ENCODE measurements at places on chromosomes 1 and 21.

GRCh38 chr1:70314706-70315304 is 39.7 kb downstream of the ANKRD13C start:
- DNase-seq, result no peak

- DNase-seq, result no peak
These were observed 38.0 kb upstream of the MAGOH start for GRCh38 chr1:53276153-53276901.

DNA sequence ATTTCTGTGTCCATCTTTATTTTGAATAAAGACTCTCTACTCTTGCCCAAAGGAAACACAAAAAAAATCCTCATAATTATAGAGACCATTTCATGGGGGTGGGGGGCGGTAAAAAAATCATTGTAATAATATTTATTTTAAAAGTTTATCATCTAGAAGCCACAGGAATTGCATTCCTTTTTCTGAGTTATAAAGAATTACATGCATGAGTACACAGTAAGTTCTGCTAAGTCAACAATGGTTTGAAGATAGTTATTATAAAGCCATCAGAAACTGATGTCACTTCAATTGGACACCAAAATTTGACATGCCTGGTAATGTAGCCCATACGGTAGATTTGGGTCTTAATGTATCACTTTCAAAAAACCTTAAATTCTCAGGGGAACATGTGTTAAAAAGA is 478.1 kb upstream of the NR5A2 start:
- DNase-seq, result no peak

DNA sequence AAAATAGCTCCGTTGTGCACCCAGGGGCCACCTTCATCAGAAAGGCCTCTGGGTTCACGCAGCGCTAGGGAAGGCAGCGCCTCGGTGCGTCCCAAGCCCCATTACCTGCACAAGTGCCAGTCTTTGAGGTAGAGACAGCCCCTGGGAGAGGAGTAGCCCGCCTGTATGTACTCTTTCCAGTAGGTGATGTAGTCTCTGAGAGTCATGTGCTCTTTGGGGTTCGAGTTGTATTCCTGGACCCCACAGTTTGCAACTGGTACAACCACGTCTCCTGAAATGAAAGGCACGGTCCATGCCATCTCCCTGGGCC is 601 bp downstream of the JMJD4 start:
- no peak for DNase-seq

DNA sequence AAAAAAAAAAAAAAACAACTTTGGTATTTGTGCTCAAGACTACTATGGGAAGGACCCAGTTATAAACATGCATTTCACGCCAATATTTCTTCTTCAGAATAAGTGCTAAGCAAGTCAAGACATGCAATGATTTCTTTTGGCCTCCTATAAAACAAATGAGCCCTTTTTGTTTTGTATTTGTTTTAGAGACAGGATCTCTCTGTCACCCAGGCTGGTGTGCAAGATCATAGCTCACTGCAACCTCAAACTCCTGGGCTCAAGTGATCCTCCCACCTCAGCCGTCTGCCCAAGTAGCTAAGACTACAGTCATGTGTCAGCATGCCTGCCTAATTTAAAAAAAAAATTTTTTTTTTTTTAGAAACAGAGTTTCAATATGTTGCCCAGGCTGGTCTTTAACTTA is 348.7 kb downstream of the PCP4 start:
- no peak for DNase-seq

- DNase-seq, result no peak
These were observed 29.6 kb downstream of the CLIC6 start for GRCh38 chr21:34698270-34699015.

- DNase-seq, result no peak
These were observed 201.5 kb downstream of the S1PR1 start for GRCh38 chr1:101438359-101438758.

- DNase-seq, result no peak
These were observed 719 bp downstream of the SOD1 start for GRCh38 chr21:31660259-31660565.

DNA sequence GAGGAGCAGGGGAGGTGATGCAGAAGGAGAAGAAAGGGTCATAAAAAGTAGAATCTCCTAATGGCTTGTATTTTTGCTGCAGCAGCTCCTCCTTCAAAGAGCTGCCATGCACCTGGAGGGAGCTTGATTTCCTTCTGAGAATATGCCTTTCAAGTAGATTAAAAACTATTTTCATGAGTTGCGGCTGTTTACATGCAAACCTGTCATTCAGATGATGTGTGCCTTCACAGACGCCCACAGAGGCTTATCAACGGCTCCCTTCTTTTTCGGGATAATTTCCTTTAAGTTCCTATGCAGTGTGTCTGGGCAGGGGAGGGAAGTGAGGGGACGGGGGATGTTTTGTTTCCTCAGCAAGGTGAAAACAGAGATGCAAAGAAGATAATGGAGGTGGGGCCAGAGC is 38.8 kb downstream of the TNR start:
- no peak for DNase-seq

DNA sequence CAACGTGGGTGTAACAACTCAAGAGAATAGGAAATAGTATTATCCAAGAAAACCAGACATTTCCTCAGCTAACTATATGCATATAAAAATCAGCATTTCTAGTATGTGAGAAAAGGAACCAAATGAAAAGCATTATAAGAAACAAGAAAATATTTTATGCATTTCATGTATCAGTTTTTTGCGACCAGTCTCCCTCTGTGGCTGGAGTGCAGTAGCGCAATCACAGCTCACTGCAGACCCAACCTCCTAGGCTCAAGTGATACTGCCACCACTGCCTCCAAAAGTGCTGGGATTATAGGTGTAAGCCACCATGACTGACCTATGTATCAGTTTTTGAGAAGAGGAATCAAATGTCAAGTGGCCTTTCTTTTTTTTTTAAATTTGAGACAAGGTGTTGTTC is 31.0 kb downstream of the SLC16A1 start:
- DNase-seq, result no peak

DNA sequence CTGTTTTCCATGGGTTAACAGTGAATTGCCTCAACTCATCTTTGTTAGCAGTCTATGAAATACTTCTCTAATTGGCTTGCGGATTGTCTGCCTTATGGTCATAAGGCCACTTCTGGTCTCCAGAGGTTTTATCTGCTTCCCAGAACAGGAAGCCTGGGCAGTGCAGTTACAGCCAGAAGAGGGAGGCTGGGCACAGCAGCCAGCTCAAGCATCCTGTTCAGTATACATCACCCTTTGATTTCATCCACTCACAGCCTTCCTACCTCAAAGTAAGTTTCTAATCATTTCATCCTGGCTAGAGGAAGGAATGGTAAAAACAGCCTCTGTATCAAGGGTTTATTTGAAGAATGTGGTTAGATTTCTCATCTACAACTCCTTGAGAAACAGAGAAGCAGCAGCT is 311.5 kb upstream of the DEPDC1 start:
- DNase-seq, result no peak

- DNase-seq, result no peak
These were observed 297.2 kb downstream of the OMA1 start for GRCh38 chr1:58249388-58249736.

- no peak for DNase-seq
These were observed 85.9 kb upstream of the IVNS1ABP start for GRCh38 chr1:185402930-185403329.

DNA sequence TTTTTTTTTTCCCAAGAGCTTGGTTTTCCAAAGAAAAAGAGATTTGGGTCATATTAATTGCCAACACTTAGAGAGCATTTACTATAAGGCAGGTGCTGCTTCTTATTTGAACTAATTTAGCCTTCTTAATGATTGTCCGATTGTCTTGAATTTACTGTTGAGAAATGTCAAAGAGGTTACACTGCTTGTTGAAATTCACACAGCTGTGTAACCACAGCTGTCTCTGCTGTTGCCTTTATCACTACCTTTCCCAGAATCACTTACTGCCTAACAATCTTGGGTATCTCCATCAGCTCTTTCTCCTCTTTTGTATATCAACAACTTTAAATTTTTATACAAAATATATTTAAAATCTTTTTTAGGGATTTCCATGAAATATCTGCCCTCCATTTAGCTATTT is 115.6 kb downstream of the UCHL5 start:
- no peak for DNase-seq

- DNase-seq, result no peak
These were observed 4.3 kb upstream of the BCAR3 start for GRCh38 chr1:93685918-93686317.

DNA sequence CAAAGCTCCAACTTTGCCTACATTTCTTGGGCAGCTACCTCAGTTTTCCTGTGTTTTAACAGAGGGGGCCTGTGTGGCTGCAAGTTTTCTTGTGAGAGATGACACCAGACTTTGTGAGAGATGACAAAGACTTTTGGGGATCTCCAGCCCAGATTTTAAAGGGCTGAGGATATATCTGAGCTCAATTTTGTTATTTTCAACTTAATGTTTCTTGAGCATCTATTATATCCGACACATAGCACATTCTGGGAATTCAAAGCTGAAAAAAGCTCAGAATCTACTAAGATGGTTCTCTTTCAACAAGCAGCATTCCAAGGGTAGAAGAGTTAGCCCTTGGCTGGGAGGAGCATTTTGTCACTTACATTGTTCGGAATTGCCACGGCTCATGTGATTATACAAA is 53.4 kb upstream of the PTGFRN start:
- no peak for DNase-seq

GRCh38 chr1:23995431-23995837 is 15.3 kb upstream of the SRSF10 start:
- no peak for DNase-seq

DNA sequence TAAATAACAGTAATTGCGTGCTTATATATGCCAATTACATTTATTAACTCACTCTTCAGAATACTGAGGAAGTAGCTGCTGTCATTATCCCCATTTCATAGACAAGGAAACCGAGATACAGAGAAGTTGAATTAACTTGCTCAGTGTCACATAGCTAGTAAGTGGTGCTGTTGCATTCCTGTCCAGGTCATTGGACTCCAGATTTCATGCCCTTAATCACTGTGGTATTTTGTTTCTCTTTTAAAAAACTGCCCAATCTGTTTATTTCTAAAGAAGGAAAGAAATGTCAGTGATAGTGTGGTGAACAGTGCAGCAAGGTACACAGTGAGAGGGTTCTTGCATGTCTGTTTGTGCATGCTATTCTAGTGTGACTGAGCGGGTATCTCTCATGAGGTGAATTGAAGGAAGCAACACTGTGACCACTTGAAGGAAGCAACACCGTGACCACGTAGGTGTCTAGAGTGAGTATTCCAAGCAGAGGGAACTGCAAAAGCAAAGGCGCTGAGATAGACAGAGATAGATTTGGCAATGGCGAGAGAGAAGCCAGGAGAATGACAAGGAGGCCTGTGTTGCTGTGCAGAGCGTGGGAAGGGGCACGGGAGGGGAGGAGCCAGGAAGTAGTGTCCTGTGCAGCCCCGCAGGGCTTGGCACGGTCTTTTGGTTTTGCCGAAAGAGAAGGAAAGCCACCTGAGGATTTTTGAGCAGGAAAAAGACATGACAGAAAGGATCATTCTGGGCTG is 95.9 kb downstream of the CAMTA1 start:
- DNase-seq, result no peak

DNA sequence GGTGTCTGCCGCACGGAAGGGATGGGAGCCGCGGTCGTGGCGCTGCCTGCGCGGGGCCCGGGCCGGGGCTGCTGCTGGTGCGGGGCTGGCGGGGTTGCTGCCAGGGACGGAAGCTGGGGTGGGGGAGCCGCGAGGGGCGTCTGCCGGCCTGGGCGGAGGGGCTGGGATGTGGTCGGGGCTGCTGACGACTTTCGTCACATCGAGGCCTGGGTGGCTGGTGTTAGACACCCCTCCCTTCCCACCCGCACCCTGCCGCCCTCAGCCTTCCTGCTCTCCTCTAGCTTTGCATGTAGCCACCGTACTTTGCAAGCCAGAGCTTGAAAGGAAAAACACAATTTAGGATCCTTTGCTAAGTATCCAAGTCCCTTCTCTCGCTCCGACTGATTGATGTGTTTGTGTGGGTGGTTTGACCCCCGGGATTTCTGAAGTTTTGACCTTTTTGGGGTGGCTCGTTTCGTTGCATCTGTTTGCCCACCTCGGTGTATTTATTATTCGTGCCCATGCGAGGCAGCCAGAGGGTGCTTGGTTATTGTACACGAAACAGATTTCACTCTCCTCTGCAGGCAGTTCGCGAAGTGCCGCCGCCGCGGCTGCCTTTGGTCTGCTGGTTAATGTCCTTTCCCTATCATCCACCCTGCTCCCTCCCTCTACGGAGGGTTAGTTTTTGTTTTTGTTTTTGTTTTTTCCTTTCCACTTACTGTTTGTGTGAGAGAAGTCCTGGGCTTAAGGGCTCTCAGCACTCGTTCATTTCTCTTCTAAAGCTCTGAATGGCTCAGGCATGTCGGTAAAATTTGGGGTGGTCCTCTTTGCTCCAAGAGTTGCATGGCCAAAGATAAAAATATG is 868 bp downstream of the C1orf21 start:
- no peak for DNase-seq

DNA sequence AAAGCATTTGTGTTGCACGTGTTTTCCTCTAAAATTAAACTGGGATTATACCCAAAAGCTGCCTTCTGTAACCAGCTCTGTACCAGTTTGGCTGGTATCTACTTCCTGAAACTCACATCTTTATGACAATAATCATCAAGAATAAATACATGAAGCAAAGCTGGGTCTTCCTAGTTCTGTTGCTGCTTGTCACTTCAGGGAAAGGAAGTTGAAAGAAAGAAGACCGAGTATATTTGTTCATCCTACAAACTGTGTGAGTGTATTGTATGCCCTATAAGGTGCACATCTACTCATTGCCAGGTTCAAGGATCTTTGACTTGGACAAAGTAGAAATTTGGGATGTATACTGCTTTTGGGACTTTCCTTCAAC is 29.1 kb upstream of the IFNGR2 start:
- no peak for DNase-seq

DNA sequence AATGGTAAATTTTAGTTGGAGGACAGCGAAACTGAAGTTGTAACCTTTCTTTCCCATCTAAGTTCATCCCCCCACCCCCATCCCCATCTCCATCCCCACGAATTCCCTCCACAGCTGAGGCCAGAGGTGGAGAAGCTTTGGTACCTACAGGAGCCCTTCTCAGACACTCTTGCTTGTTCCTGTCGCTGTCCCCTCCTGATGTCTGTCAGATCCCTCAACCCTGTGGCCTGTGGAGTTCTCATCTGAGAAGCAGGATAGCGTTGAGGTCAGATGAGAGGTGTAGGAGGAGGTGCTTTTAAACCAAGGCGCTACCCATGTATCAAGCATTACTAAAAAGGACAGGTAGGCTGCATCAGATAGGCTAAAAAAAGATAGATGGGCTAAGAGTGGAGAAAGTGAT is 769 bp downstream of the NTPCR start:
- DNase-seq, result no peak

DNA sequence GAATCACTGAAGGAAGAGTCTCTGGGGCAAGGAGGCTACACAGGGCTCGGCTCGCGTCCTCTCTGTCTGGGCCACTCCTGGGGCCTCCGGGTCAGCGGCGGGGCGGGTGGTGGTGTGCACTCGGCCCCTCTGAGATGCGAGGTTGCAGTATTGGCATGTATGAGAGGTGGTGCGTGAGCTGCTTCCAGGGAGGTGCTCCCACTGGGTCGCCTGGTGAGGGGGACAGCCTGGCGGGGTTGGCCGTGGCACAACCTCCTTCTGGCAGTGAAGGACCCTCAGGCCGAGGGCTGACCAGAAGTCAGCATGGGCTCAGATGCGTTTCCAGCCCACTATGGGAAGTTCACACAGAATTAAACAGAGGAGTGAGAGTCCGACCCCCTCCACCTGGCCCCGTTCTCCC is 38.5 kb upstream of the COL18A1 start:
- DNase-seq, result no peak

Measured in NCI-H1436 treated with DMSO at 0.1 percent for 48 hours (cell line).